Activated CD4-positive, alpha-beta T cell treated with anti-CD3 and anti-CD28 coated beads, Interleukin-2, amount 50 U/mL, for 4 hours (primary cell): ENCODE measurements at places on chromosomes 4 and X.

GRCh38 chrX:124103966-124104365 is 142.5 kb downstream of the STAG2 start:
- DNase-seq = no peak

DNA sequence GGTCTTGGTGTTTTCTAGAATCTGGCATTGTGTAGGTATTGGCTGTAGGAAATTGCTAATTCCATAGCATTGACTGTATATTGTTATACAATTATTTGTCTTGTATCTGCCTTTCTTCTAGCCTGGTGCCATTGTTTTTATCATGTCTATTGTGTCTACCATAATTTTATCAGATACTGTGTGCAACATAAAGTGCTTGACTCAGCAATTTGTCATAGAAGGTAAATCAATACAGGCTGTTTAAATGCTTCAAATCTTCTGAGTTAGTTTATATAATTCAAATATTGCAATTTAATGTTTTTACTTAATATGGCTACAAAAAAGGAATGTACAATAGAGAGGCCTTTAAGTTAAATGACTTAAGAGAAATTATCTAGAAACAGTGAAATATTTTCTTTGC is 263.3 kb upstream of the UGT8 start:
- no peak for DNase-seq

DNA sequence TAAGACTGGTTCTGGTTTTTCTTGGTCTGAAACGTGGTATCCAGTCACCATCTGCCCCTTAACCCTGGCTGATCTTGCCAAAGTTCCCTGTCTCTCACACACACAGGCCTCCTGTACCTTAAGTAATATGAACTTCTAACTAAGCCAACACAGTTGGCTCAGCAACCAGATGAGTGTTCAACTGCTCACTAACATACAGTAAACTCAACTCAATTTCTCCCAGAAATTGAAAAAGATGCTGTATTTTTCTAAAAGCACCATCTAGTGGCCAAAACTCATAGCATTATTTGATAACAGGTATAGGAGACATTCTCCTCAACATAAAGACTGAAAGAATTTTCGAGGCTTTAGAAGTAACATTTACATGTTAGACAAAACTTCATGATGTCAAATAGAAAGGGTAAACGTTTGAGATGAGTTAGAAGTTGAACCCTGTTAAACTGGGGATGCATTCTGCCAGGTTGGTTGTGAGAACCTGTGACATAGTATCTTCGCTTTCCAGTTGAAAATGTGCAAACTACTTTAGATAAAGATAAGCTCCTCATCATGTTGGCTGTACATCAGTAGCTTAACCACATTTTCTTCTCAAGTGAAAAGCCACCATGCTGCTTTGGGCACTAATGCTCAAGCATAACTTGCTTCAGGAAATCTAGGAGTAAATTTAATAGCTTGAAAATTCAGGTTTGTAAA is 31.2 kb downstream of the CCNI start:
- DNase-seq = no peak

DNA sequence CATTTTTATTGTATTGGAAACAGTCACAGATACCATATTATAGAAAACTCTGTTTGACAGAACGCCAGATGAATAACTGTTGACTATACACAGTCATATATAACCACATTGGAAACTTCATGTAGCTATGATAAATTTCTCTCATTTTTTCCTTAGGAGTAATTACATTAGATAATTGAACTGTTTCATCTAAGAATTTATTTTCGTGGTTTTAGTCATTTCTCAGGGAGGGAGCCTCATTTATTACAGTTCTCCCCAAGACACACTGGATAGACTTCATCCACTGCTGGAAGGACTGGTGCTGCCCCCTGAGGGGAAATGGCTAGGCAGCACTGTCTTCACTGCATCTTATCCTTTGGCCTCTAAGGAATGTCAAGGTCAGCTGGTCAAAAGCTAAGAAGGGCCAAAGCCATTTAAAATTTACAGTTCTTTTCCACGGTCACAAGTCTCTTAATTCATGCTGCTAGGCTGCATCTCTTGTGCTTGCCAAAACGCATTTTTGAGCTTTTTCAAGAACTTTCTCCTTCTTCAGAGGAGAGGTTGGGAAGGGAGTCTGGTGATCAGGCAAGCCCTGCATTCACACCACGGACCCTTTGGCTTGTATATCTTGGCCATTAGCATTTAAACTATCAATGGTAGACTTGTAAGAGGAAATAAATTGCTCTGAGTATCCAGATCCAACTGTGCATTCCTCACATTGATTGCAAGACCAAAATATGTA is 145.1 kb downstream of the CBR4 start:
- DNase-seq = no peak

DNA sequence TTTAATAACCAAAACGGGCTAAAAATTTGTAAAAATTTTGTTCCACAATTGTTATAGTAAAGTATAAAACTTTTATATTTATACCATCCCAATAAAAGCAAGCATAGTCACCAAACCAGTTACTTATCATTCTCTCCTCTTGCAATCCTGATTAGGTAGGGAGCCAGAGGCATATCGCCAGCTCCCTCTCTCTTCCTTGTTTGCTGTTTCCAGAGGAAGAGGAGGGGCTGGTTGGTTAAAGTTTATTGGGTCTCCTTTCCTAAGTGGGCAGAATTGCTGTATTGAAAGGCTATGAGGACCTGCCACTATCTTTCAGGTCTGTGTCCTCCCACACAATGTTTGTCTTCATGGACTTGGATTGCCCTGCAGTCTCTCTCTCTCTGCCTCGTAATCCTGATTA is 29.6 kb upstream of the BBS12 start:
- no peak for DNase-seq

DNA sequence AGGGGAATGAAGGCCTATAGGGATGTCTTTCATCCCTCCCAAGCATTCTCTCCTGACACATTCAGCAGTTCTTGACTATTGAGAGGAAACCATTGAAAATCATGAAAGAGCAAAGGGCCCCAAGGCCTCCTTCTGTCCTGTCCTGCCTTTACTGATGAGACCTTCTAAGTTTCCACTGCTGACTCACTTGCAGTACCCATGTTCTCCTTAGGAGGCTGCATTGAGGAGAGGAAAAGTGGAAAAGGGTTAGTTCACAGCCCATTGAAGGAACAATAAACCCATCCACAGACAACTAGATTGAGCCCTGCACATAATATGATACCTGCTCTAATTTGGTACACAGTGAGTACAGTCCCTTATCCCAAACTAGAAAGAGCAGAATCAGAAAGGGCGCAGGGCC is 115.1 kb upstream of the PNPLA4 start:
- DNase-seq = no peak

DNA sequence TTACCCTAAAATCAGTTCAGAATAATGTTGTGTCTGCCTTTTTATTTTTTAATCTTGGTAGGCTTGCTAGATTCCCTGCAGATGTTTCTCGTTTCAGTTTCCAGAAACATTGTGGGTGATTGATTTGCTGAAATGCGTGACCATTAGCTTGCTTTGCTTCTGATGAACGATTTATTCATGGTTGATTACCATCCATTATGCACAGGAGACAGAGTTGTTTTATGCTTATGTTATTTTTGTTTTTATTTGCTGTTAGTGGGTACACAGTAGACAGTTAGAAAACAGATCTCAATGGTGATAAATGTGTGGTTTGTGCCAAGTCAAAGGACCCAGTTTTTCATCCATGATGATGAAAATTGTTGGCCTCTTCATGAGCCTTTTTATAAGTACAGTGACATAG is 455.6 kb upstream of the BOD1L1 start:
- DNase-seq = no peak

DNA sequence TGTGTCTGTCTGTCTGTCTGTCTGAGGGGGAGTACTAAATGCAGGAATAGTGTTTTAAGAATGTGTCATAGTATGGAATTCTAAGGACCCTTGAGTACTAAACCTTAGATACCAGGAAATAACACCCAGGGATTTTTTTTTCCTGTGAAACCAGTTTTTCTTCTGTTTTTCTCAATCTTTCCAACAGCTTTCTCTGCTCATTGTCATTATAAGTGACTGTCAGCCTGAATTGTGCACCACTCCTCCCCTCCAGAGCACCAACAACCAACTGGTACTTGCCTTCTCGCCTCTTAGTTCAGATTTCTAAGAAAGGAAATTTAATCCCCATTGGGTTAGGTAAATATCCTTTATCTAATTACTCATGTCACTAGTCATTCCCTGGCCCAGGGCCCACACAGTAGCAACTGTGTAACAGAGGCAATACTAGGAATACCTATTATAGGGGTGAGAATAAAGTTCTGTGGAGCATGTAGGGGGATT is 320.6 kb downstream of the ADGRL3 start:
- DNase-seq = no peak

DNA sequence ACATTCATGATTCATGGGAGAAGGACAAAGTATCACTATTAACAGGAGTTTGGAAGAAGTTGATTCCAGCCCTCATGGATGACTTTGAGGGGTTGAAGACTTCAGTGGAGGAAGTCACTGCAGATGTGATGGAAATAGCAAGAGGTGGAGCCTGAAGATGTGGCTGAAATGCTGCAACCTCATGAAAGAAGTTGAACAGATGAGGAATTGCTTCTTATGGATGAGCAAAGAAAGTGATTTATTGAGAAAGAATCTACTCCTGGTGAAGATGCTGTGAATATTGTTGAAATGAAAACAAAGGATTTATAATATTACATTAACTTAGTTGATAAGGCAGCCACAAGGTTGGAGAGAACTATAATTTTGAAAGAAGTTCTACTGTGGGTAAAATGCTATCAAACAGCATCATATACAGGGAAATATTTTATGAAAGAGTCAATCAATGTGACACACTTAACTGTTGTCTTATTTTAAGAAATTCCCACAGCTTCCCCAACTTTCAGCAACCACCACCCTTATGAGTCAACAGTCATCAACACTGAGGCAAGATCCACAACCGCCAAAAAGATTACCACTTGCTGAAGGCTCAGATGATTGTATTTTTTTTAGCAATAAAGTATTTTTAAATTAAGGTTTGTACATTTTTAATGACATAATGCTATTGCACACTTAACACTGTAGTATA is 302.6 kb downstream of the CBLL2 start:
- no peak for DNase-seq

DNA sequence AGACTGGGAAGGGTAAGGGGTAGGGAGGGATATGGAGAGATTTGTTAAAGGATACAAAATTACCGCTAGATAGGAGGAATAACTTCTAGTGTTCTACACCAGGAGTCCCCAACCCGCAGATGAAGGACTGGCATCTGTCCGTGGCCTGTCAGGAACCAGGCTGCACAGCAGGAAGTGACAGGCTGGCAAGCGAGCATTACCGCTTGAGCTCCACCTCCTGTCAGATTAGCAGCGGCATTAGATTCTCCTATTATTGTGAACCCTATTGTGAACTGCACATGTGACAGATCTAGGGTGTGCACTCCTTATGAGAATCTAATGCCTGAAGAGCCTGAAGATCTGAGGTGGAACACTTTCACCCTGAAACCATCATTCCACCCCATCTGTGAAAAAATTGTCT is 27.9 kb upstream of the BBS7 start:
- no peak for DNase-seq

- DNase-seq = no peak
These were observed 4.0 kb downstream of the COL25A1 start for GRCh38 chr4:109298279-109299010.

DNA sequence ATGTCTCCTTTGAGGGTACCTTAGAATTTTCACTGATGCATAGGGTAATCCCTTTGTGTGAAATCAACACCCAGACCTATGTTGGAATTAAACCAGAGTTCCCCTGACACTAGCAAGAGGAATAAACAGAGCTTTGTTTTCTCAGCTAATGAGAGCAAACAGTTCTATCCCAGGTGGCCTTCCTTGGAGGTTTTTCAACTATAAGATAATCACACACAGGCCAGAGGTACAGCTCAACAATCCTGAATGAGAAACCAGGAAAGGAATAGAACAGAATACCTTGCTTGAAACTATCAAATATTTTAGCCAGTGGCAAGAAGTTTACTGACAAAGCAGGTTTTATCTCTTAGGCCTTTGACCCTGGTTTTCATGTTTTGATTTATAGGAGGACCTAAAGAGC is 100.2 kb downstream of the OTC start:
- DNase-seq = no peak

- DNase-seq = no peak
These were observed 3.8 kb upstream of the CENPC start for GRCh38 chr4:67549123-67549522.

DNA sequence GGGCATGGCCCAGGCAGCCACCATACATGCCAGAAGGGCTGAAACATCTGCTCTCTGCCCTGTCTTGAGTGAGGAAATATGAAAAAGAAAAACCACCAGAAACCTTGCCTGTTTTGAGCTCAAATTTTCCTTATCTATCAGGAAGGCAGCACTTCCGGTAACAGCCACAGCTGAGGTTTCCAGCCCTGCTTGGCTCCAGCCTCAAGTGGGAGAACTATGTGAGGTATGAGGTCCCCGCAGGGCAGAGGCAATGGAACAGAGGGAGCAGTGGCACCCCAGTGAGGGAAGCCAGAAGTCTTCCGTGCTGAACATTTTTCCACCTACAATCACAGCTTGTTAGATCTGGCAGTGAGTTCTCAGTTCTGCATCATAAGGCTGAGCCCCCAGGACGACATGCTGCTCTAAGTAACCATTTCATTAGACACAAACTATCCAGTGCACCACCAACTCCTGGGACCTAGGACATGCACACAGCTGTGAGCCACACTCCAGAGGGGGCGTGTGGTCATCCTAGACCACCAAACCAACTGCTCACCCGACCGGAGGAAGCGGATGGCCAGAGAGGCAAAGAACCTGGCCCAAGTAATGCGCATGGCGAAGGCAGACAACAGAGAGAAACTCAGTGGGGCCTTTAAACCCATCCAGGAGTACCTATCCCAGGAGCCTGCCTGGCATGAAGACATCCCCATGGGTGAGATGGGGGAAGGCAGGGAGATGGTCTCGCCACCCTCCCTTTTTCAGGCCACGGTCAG is 22.6 kb downstream of the WDR1 start:
- DNase-seq = no peak

- no peak for DNase-seq
These were observed 66.6 kb downstream of the EDNRA start for GRCh38 chr4:147547314-147548056.

GRCh38 chrX:118717678-118718391 is 9.6 kb upstream of the IL13RA1 start:
- no peak for DNase-seq

GRCh38 chr4:119678761-119679160 is 50.2 kb upstream of the PDE5A start:
- DNase-seq = no peak

GRCh38 chrX:150767475-150768131 is 74.4 kb downstream of the MTMR1 start:
- DNase-seq = no peak

- no peak for DNase-seq
These were observed 66.7 kb upstream of the FRAS1 start for GRCh38 chr4:77990456-77990855.

GRCh38 chr4:82667761-82668480 is 106.1 kb upstream of the TMEM150C start:
- no peak for DNase-seq

GRCh38 chr4:58042176-58042575 is 932.0 kb upstream of the IGFBP7 start:
- no peak for DNase-seq

- no peak for DNase-seq
These were observed 19.1 kb upstream of the PHF8 start for GRCh38 chrX:54063361-54063760.
